ENCODE measurements at places on chromosomes 7 and 10.

GRCh38 chr10:113746217-113746957, 5.1 kb upstream of the PLEKHS1 start:
- DNase-seq = no peak

GRCh38 chr7:70704831-70705346, 427.1 kb upstream of the GALNT17 start:
- no peak for DNase-seq

- no peak for DNase-seq
These were observed 50.9 kb upstream of the SEMA3D start for GRCh38 chr7:85237721-85238120.

GRCh38 chr10:112579578-112579977, 132.6 kb downstream of the VTI1A start:
- DNase-seq = no peak

DNA sequence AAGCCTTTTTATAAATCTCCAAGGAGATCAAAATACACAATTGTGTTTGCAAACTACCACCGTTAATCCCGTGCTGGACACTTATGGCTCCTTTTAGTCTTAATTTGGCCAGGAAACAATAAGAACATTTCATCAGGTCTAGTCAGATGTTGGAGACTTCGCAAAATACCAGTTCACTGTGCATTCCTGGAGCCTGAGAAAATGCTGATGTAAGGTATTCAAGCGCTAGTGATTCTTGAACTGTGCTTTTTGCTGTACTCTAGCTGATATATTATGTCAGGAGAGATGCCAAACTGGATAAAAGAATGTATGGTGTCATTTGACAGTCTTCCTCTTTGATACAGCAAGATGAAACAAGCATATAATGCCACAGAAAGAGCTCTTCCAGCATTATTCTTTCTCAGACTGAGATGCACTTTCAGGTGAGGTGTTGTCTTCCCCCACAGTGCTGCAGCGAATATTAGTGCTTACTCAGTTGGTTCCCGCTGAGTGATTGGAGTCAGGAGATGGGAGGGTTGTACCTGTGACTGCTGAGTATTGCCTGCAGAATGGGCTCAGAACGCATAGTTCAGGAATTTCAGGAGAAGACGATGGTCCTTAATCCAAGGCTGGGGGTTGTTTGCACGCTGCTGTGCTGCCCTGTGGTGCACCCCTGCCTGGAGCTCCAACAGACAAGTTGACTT, 59.2 kb downstream of the OGDH start:
- no peak for DNase-seq

DNA sequence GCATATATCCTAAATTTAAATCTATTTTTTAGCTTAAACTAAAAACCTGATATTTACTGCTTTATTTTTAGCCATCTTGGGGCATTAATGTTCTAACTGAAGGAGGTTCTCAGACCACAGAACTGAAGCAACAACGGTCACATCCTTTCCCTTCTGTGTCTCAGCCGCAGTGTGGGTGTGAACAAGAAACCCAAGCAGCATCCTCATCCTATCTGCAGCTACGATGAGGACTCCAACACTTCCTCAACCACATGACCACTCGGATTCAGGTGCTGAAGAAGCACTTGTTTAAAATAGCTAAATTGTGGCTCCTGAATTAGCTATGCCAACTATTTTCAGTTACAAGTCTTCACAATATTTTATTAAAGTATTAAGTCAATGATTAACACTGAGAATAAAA, 5.3 kb downstream of the ESYT2 start:
- no peak for DNase-seq

- no peak for DNase-seq
These were observed 11.0 kb upstream of the GDF10 start for GRCh38 chr10:47288916-47289495.

DNA sequence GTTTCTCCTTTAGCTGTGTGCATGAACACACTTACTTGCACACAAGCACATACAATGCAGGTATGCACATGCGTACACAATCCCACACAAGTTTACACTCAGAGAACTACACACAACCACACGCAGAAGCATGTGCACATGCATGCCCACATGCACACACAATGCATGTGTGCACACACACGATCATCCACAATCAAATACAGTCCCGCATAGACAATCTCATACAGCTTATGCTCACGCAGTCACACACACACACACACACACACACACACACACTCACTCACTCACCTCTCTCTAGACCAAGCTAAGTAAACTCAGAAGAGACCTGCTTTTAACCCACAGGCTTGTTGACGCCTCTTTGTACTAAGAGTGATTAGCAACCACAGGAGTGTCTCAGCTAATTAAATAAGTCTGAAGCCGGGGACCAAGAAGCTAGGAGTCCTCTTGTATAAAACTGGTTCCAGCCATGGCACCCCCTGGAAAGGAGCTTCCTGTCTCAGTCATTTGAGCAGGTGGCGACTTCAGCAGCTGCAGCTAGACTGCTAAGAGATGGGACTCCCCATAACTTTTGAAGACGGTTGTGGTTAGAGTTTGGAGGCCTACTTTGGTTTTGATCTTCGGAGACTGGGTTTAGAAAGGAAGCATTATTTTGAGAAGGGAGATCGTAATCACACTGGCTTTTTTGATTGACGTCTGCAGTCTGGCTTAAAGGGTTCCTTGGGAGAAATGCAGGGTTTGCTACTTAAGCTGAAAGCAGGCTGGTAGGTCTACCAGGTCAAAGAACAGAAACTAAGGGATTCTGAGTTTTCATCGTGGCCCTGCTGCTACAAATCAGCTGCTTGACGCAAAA, 82.3 kb upstream of the ADRB1 start:
- peak; percentile 38 for DNase-seq

DNA sequence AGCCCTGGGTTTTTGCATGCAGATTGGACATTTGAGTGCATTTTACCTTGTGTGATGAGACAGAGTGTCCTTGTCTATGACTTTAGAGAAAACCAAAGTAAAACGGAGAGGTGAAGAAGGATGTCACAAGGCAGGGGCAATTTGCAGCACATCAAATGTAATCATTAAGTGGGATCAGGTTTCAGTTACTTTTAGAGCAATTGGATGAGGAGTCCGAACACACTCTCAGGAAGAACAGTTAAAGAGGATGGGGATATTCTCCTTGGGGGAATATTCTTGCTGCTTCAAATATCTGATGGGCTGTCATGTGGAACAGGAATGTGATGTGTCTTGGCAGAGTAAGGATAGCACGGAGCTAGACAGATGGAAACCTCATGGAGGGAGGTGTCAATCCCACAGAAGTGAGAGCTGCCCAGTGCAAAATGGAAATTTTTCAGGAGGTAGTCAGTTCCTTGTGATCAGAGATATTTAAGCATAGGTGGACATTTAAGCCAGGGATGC, 757 bp downstream of the RAB19 start:
- DNase-seq = no peak

DNA sequence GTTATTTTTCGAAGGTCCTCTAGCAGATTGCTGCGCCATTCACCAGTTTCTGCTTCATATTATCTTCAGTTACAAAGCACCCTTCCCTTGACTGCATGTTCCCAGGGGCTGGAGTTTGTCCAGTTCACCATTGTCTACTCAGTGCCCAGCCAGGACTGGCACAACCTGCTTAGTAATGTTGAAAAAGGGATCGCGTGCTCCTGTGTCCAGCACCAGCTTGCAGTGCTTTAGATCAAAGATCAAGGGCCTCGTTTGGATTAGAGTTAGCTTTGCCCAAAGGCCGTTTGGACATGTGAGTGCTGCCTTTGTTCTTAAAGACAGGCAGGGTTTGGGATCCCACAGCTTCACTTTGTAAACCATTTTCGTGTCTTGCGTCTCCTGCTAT, 867 bp downstream of the ATP6V0E2 start:
- no peak for DNase-seq

GRCh38 chr10:131242007-131242406, 69.5 kb downstream of the TCERG1L start:
- DNase-seq = no peak

GRCh38 chr7:87598234-87599009, 2.3 kb downstream of the ABCB1 start:
- DNase-seq = no peak

DNA sequence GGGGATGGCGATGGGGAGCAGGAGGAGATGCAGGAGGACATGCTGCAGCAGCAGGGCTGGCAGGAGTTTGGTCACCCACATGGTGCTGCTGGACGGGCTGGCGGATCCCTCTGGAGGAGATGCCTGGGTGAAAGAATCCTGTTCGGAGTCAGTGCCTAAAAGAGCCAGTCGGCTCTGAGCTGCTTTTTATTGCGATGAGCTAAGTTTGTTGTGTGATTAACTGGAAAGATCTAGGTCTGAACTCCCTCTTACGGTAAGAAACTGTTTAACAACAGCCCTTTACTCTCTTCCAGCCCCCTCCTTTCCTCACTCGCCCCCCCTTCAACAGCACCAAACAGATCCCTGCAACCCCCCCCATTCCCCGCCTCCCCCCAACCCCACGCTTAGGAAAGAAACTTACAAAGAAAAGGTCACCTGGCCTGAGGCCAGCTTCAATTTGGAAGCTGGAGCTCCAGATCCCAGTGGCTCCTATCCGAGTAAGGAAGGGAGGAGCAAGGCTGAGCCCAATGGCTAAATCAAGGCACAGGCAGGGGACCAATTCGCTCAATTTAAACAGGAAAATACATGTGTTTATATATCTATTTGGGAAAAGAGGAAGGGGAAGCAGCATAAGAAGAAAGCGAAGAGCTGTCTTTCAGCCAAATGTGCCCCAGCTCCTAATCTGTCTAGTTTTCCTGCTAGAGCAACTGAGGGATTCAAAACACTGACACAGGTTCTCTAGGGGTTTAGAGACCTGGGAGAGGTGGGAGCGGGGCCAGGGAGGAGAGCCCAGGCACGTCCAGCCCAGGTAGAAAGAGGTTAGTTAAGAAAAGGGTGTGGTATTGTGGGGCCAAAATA, at the start of gene HGF:
HGF (minus strand) TSS at position 157 of the 837 bp plus-strand sequence; CDS start at position 81, 76 bp downstream.
- DNase-seq = no peak

DNA sequence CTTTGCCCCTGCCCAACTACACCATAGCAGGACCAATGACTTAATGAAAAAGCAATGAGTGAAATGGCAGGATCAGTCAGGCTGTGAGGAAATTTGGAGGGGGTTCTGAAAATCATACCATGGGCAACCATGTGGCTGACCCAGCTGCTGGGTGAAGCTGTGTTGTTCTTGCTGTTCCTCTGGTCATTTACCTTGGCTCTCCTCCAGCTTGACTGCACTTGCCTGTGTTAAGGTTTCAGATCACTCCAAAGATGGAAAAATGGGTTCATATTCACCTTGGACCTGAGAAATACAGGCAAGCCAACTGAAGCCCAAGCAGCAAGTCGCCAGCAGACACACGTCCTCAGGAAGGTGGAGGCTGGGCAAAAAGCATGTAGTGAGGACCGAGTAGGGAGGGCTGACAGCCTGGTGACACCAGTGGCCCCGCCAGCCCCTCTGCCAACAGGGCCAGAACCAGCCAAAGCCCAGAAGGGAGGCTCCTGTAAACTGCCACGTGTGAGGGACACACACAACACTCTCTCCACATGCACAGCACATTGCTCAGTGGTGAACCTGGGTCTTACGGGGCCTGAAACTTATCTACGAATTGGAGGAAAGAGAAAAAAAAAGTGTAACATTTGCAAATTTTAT, 40.1 kb downstream of the PARP12 start:
- no peak for DNase-seq

DNA sequence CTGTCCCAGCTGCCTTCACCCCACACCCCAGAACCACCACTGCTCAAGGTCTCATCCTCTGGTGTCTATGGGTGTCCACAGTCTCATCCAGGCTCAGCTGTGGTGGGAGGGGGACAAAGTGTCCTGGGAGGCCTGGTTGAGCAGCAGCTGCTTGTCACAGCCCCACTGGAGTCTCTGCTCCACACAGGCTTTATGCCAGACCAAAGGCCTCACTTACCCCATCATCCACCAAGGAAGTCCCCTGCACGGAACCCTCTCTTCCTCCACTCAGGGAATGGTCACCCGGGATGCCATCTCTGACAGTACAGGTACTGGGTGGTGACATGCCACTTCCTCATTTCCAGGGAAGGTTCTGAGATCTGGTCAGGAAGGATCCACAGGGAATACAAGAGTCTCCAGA, 925.4 kb upstream of the ZNF722 start:
- no peak for DNase-seq

- no peak for DNase-seq
These were observed 1.0 kb downstream of the CCDC186 start for GRCh38 chr10:114172776-114173602.

GRCh38 chr7:76260171-76260703, 42.2 kb upstream of the HSPB1 start:
- peak; percentile 17 for DNase-seq
